ENCODE measurements at places on chromosomes 7 and 10. TPM values are rescaled to one million over a fixed set of nuclear protein-coding genes. Genes with fewer than 3 reads are reported as not detected.

Gene VWC2
- total RNA-seq = not detected

Gene STOX1
- 0.29 TPM for total RNA-seq

Gene GPR146
- 0.40 TPM for total RNA-seq

Gene RNLS
- 3.7 TPM for total RNA-seq

Gene LRIT1
- total RNA-seq = not detected

Gene CPED1
- total RNA-seq = not detected

Gene GATA3
- total RNA-seq = 61.5 TPM

Gene APBB1IP
- 73.8 TPM for total RNA-seq

Gene NFE2L3
- 20.1 TPM for total RNA-seq

Gene DOCK1
- not detected for total RNA-seq

Gene CCDC146
- 8.3 TPM for total RNA-seq

Gene CRHR2
- not detected for total RNA-seq

Gene CDHR3
- 0.30 TPM for total RNA-seq

Gene TUBAL3
- not detected for total RNA-seq

Gene ASZ1
- total RNA-seq = not detected

Gene GARS1
- total RNA-seq = 203 TPM

Gene OPALIN
- not detected for total RNA-seq

Gene SUN3
- not detected for total RNA-seq

Gene GPRIN2
- total RNA-seq = not detected

Gene FEZF1
- not detected for total RNA-seq

Gene CHST3
- total RNA-seq = 0.05 TPM

Gene PPP1R3C
- total RNA-seq = not detected

Gene KCNH2
- 0.07 TPM for total RNA-seq

Gene SLC13A1
- total RNA-seq = not detected

Gene MARVELD1
- total RNA-seq = 2.8 TPM

Gene PRRT4
- total RNA-seq = 0.18 TPM

Gene ADCY1
- 1.3 TPM for total RNA-seq

Gene BCL7B
- 74.9 TPM for total RNA-seq

Gene GPC2
- total RNA-seq = 6.2 TPM

Gene CTAGE4
- 1.8 TPM for total RNA-seq

Gene VGF
- total RNA-seq = 0.66 TPM

Gene CPA2
- total RNA-seq = not detected

Gene EN2
- not detected for total RNA-seq

Gene ADAM22
- total RNA-seq = 5.8 TPM

Gene NAMPT
- total RNA-seq = 188 TPM

Gene IL6
- total RNA-seq = 0.66 TPM

Gene MMP21
- not detected for total RNA-seq

Gene KIAA1217
- 0.12 TPM for total RNA-seq

Gene GRM8
- total RNA-seq = not detected

Gene ADD3
- 124 TPM for total RNA-seq

Gene PMS2
- total RNA-seq = 22.5 TPM

Gene MSMB
- not detected for total RNA-seq

Gene UMAD1
- 12.3 TPM for total RNA-seq

Gene IGFBP3
- total RNA-seq = 10.5 TPM

Gene FAM24B
- 17.7 TPM for total RNA-seq

Gene TMEM140
- 27.5 TPM for total RNA-seq

Gene PNLIPRP2
- not detected for total RNA-seq

Gene MYL10
- not detected for total RNA-seq

Gene ECD
- 30.5 TPM for total RNA-seq

Gene SFTPA1
- total RNA-seq = not detected

Gene PLXDC2
- total RNA-seq = 0.05 TPM

Gene EPHB6
- 7.5 TPM for total RNA-seq

Gene IKZF1
- 348 TPM for total RNA-seq

Gene ARHGEF35
- total RNA-seq = 2.6 TPM
